Hepatocyte (in vitro differentiated cells): ENCODE measurements at places on chromosomes 5 and 9. TPM values are rescaled to one million over a fixed set of nuclear protein-coding genes. Genes with fewer than 3 reads are reported as not detected.

GRCh38 chr5:54570916-54571315, 53.4 kb downstream of the SNX18 start:
- H3K36me3 ChIP-seq, result no peaks in the 10 kb centered on the region
- H3K4me3 ChIP-seq, result no peak overlapping the region
- H3K27ac ChIP-seq, result no peak overlapping the region

DNA sequence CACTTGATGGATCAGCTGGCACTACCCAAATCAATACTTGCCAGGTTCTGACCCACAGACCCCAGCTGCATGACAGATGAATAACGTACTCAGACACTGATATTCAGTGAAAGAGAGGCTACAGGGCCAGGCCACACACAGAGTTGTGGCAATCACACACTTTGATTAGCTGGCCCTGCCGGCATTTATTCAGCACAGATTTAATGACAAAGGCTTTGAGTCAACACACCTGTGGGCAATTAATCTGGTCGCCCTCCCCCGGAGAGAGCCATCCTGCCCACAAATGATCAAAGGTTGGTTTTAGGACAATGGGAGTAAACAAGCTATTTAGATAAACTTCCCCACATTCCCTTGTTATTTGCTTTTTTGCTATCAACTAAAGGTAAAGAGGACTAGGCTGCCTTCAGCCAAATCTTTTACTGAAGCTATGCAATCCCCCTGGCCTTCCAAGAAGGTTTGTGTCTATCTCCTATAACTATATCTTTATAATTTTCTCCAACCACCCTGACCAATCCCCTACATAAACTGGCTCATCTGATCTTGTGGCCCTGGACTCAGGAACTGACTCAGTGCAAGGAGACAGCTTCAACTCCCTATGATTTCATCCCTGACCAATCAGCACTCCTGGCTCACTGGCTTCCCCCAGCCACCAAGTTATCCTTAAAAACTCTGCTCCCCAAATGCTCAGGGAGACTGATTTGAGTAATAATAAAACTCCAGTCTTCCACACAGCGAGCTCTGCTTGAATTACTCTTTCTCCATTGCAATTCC, 12.7 kb upstream of the TRIM32 start:
- no peaks in the 10 kb centered on the region for H3K4me1 ChIP-seq
- no peaks in the 10 kb centered on the region for H3K27me3 ChIP-seq
- no peak overlapping the region for H3K27ac ChIP-seq
- no peaks in the 10 kb centered on the region for H3K36me3 ChIP-seq

DNA sequence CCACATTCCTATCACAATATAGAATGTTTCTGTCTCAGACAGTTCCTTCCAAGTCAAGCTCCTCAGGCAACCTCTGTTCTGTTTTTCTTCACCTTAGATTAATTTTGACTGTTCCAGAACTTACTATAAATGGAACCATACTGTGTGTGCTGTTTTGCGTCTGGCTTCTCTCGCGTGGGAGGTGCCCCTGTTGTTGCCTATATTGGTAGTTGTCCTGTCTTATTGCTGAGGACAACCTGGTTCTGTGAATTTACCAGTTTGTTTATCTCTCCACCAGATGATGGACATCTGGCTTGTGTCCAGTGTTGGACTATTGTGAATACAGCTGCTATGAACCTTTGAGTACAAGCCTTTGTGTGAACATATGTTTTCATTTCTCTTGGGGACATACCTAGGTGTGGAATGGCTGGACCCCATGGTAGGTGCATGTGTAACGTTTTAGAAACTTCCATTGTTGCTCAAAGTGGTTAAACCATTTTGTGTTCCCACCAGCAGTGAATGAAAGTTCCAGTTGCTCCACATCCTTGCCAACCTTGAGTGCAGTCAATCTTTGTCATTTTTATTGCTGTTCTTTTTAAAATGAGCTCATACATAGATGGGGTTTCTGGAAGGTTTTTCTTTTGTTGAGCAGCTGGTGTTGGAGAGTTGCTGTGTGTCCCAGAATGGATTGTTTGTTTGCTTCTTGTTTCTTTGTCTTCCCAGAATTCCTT, 18.1 kb downstream of the HMCN2 start:
- H3K36me3 ChIP-seq, result no peaks in the 10 kb centered on the region
- DNase-seq, result no peak
- peaks cover 6% of the 10 kb centered on the region for H3K27me3 ChIP-seq
- no peak overlapping the region for H3K4me3 ChIP-seq
- peaks cover 13% of the 10 kb centered on the region for H3K4me1 ChIP-seq

DNA sequence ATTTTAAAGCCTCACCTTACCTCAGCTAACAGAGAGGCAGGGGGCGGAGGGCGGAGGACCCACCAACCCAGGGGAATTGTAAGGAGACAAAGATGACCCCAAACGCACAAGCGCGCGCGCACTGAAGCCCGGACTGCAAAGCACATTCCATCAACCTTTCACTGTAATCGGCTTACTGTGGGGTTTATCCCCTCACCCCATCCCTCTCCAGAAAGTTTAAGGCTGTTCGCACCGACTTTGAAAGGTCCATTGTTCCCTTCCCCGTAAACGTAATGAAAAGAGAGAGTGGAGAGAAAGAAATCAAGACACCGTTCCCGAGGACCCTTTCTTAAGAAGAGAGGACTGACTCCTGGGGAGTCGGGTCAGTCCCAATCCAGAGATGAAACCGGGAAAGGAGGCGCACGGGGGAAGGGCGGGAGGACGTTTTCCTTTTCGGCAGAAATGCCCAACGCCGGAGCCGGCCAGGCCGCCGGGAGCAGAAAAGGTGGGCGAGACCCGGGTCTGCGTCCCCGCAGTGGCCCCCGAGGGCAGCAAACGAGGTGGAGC, 464 bp downstream of the CEMIP2 start:
- DNase-seq, result peak; percentile 43
- peak overlapping the region; percentile 99 for H3K27ac ChIP-seq
- no peaks in the 10 kb centered on the region for H3K36me3 ChIP-seq
- peaks cover 28% of the 10 kb centered on the region for H3K4me1 ChIP-seq

GRCh38 chr9:92527832-92528521, 7.8 kb downstream of the ECM2 start:
- peaks cover 3% of the 10 kb centered on the region for H3K4me1 ChIP-seq
- H3K27ac ChIP-seq, result no peak overlapping the region
- DNase-seq, result no peak
- H3K27me3 ChIP-seq, result no peaks in the 10 kb centered on the region
- H3K4me3 ChIP-seq, result no peak overlapping the region
- H3K36me3 ChIP-seq, result no peaks in the 10 kb centered on the region

DNA sequence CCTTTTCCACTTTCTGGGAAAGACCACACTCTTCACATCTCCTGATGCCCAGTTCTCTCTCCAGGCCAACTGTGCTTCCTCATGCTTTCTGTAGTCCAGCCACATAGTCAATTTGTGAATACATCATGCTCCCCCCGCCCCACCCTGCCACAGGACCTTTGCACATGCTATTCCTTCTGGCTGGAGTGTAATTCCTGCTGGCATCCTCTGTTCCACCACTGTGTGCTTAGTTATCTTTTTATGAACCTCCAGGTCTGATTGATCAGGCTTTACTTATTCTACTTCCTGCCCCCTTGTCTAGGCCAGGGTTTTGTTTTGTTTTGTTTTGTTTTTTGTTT, 372.6 kb upstream of the RIOK2 start:
- H3K27ac ChIP-seq, result no peak overlapping the region
- DNase-seq, result no peak
- no peaks in the 10 kb centered on the region for H3K27me3 ChIP-seq
- H3K36me3 ChIP-seq, result no peaks in the 10 kb centered on the region

DNA sequence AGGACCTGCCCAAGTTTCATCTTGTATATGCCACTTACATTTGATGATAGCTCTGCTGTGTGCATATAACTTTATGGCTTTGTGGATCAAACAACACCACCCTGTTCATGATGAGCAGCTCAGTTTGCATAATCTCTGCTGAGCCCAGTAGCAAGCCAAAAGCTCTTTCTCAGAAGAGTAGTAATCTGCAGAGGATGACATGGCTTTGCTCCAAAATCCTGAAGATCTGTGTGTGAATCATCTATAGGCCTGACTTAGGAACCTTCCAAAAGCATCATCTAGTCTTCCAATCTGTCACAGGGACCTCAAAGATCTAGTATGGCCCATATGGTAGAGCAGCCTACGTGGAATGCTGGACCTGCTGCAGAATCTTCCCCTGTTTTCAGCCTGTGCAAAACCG, 394.6 kb downstream of the PSAT1 start:
- no peak overlapping the region for H3K4me3 ChIP-seq
- H3K27me3 ChIP-seq, result peaks cover 5% of the 10 kb centered on the region
- H3K27ac ChIP-seq, result no peak overlapping the region
- H3K4me1 ChIP-seq, result no peaks in the 10 kb centered on the region

SLC1A3 gene
- 42.3 and 44.1 TPM in 2 replicates for total RNA-seq

DHFR gene
- 20.8 and 26.5 TPM in 2 replicates for total RNA-seq

ATP10B gene
- total RNA-seq, result 5.1 and 5.2 TPM in 2 replicates

NR5A1 gene
- 0.07 and 0.20 TPM in 2 replicates for total RNA-seq

PRUNE2 gene
- 4.1 and 8.8 TPM in 2 replicates for total RNA-seq

SLC30A5 gene
- 62.4 and 67.3 TPM in 2 replicates for total RNA-seq
